ENCODE measurements at places on chromosomes 2 and 18. TPM values are rescaled to one million over a fixed set of nuclear protein-coding genes. Genes with fewer than 3 reads are reported as not detected.
A peak's percentile ranks its signal among the peaks of the same experiment; 100 is the strongest.

DNA sequence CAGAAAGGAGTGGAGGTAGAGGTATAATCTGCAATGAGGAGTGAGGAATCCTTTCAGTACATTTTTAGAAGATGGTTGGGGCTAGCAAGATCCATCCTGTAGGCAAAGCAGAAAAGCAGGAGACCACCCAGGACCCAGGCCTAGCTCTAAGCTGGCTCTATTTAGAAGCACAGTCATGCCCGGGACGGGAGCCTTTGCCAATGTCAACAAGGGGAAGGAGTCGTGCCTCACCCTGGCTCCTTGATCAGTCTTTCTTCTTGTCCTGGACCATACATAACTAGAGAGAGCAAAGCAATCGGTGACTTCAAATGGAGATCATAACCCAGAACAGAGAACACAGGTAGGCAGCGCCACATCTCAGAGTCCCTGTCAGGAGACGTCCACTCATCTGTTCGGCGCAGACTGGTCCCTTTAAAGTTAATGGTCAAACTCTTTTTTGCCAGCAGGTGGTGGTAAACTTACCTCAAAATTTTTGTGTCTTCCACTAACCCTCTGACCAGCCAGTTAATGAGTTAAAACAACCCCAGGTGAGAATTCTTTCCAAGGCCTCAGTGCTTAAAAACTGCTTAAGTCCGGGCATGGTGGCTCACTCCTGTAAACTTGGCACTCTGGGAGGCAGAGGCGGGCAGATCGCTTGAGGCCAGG is 8.0 kb downstream of the MC5R start:
- no peak overlapping the region for H3K4me3 ChIP-seq
- no peak for DNase-seq
- peaks cover 85% of the 10 kb centered on the region for H3K27me3 ChIP-seq
- no peaks in the 10 kb centered on the region for H3K36me3 ChIP-seq
- H3K27ac ChIP-seq = no peak overlapping the region

DNA sequence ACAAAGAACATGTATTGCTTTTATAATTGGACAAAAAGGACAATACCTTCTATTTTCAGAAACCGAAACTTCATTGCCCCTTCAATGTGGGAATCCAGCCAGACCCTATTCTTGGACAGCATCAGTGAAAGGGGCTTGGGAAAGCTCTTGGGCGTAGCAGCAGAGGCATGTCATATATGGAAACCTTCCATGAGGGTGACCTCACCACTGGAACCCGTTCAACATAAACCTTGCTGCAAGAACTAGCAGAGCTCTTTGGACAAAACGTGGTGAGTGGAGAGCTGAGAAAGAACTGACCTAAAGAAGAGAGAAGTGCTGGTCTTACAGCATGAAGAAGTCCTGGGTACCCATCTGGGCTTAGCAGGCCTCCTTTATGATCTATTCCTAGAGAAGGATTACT is 22.7 kb upstream of the ACTG2 start:
- H3K27ac ChIP-seq = peak overlapping the region; percentile 77
- H3K36me3 ChIP-seq = peaks cover 21% of the 10 kb centered on the region
- peak; percentile 57 for DNase-seq

AFF3 gene
- total RNA-seq = 8.0 TPM

PKDCC gene
- total RNA-seq = 88.7 TPM

KCNE4 gene
- 3.1 TPM for total RNA-seq

- DNase-seq = no peak
- H3K4me1 ChIP-seq = peaks cover 30% of the 10 kb centered on the region
- no peak overlapping the region for H3K4me3 ChIP-seq
- H3K36me3 ChIP-seq = peaks cover 31% of the 10 kb centered on the region
- H3K27me3 ChIP-seq = no peaks in the 10 kb centered on the region
- no peak overlapping the region for H3K27ac ChIP-seq
These were observed 42.9 kb upstream of the TNFRSF11A start for GRCh38 chr18:62282188-62282629.

GRCh38 chr18:48868468-48869466 is 82.0 kb downstream of the SMAD7 start:
- H3K4me1 ChIP-seq = peaks cover 14% of the 10 kb centered on the region
- H3K27ac ChIP-seq = no peak overlapping the region
- DNase-seq = no peak
- no peak overlapping the region for H3K4me3 ChIP-seq
- H3K36me3 ChIP-seq = no peaks in the 10 kb centered on the region

DNA sequence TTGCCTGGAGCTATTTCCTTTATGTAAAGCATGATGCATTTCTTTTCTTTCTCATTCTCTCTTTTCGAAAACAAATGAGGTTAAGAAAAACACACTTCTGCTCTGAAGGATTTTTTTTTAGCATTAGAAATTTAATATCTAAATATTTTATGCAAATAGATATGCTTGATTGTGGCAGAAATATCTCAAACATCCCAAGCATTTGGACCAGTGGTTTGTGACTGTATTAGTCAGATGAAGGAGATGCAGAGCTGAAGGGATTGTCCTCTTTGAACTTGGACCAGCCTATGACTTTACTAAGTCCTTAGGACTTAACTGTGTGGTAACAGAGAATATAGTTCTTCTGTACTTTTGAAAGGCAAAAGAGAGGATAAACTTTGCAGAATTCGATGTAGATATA is 335.9 kb upstream of the NT5C1B start:
- no peak overlapping the region for H3K4me3 ChIP-seq
- no peak for DNase-seq
- H3K4me1 ChIP-seq = peaks cover 9% of the 10 kb centered on the region
- no peak overlapping the region for H3K27ac ChIP-seq

Data from left ventricle myocardium inferior (tissue), 1 donor.